ENCODE measurements at places on chromosomes 7 and 10.

DNA sequence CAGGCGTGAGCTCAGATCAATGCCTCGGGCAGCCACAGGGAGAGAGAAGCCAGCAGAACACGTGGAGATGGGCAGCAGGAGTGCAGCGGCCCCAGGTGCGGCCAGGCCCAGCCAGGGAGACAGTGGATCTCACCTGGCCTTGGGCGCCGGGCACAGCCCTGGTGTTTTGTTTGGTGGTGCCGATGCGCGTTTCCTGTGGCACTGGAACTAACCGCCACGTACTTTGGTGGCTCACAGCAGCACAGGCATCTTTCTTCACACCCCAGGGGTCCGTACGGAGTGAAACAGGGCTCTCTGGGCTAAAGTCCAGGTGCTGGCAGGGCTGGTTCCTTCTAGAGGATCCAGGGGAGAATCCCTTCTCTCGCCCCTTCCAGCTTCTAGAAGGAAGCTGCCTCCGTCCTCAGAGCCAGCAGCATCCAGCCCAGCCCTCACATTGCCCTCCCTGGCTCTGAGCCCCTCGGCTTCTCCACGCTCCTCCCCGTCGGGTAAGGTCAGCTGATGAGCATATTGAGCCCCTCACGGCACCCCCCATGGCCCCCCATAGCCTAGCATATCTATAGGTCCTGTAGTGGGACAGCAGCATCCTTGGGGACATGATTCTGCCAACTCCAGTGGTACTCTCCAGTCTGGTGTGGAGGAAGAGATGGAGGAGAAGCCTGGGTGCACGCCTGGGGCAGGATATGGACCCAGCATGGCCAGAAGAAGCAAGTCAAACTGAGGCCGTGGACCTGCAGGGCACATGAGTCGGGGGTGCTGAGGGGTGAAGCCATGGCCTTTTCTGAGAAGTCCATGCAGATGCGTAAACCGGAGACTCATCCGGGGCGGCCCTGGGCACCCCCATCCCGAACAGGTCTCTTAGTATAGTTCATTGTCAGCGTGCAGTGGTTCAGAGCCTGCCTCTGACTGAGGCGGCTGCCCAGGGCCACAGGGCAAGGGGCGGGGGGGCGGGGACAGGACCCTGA, 43.4 kb upstream of the PPP2R2D start:
- peak; percentile 33 for DNase-seq

DNA sequence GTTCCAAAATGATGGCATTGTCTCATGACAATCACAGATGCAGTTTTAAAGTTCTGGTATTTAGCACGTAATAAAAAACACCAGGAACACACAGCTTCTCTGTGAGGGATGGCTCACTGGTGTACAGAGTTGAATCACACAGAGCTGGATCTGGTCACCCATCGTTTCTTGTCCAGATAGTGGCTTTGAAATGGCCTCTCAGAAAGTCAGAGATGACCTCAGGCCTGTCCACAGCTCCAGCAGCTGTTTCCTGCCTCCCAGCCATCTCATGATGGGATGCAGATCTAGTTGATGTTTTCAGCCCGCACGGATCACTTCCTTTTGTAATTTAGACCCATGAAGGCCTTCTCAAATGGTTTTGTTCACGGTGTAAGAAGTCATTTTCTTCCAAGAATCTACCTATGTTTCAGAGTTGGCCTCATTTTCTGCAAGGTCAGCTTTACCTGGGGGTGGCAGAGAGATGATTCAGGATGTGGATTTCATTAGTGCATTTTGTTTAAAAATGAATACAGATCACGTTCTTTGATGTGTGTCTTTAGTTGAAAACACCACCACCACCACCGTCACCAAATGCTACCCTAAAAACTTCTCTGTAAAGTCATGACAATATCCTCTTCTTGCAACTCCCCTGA, 166.2 kb downstream of the SNX10 start:
- DNase-seq = no peak

DNA sequence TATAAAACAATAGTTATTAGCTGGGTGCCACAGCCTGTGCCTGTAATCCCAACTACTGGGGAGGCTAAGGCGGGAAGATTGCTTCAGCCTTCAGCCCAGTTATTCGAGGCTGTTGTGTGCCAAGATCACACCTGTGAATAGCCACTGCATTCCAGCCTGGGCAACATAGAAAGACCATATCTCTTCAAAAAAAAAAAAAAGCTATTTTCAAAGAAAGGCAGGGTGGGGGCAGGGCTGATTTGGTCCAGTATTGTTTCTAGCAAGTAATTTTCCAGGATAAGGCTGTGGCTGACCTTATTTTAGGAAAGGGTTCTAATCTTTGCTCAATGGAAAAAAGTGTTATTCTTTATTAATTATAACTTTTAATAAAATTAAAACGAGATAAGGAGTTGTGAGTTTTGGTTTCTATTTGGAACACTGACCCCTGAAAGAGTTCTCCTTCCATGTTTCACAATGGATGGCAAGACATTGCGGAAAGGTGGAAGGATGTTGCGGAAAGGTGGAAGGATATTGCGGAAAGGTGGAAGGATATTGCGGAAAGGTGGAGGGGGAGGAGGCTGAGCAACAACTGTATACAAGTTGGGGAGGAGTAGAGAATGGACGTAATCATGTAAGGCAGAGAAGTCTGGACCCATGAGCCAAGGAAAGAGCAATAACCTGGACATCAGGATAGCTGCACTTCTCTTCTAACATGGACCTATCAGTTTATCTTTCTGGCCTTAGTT, 1.5 kb upstream of the C1GALT1 start:
- DNase-seq = no peak

DNA sequence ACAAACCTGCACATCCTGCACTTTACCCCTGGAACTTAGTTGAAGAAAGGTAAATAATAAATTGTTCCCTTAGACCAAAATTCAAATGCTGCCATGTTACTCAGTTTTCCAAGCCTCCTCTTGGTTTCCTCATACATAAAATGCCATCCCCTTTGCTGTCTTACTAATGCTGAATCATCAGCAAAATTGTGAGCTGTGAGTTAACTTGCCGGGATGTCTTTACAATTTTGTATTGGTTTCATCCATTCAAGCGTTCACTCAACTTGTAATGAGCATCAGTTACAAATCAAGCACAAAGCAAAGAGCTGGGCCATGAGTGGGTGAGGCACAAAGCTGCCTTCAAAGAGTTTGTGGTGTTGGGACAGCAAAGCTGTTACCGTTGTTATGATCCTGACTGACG, 395.8 kb upstream of the ZMIZ1 start:
- no peak for DNase-seq

DNA sequence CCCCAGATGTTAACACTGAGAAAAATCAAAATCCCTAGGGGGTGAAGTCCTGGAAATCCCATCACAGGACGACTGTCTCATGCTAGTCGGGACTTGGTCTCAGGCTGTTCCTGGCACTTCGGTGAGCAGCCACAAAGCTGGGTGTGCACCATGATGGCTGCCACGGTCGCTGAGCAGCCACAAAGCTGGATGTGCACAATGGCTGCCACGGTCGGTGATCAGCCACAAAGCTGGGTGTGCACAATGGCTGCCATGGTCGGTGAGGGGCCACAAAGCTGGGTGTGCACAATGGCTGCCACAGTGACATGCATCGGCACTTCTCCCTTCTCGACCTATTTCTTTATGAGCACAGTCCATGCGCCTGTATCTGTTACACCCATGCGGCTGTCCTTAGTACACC, 505.1 kb downstream of the TCERG1L start:
- DNase-seq = no peak
